ENCODE measurements at places on chromosomes 5 and 9. TPM values are rescaled to one million over a fixed set of nuclear protein-coding genes. Genes with fewer than 3 reads are reported as not detected.

The NKD2 gene
- total RNA-seq: not detected

The FKBP15 gene
- total RNA-seq: 19.1 TPM

The PCDHGB4 gene
- 14.9 TPM for total RNA-seq

The PIP5K1B gene
- under 0.01 TPM for total RNA-seq

The CDKN2A gene
- total RNA-seq: 14.0 TPM

The FOXD4L4 gene
- total RNA-seq: 0.09 TPM

The CARTPT gene
- not detected for total RNA-seq

The GRM6 gene
- not detected for total RNA-seq

The GABBR2 gene
- total RNA-seq: 21.6 TPM

The SOX30 gene
- total RNA-seq: not detected

The KCNV2 gene
- not detected for total RNA-seq

The CATSPER3 gene
- 0.19 TPM for total RNA-seq

The PCDHA9 gene
- total RNA-seq: 0.09 TPM

The SOHLH1 gene
- not detected for total RNA-seq

The CDX1 gene
- total RNA-seq: not detected

The RANBP3L gene
- not detected for total RNA-seq

The TMEM215 gene
- total RNA-seq: not detected

All from endothelial cell of coronary artery (primary cell).